ENCODE measurements at places on chromosomes 6 and 20. TPM values are rescaled to one million over a fixed set of nuclear protein-coding genes. Genes with fewer than 3 reads are reported as not detected.

DNA sequence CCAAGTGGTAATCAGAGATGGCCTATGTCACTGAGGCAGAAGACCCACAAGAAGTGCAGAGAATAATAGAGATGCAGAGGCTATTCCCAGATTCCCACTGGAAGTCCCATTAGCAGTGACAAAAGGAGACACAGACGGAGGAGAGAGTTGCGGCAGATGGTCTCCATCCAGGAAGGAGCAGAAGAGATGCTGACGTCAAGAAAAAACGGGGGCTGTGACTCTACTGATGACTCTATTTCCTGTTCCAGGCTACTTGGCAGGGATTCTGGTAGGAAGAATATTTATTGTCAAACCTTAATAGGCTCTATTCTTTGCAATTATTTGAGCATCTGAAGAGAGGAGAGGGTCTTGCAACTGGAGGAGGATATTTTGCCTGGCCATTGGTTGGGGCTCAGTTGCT lies 246.0 kb upstream of the ECI2 start:
- DNase-seq, result no peak

- no peak for DNase-seq
Observed at GRCh38 chr6:43274127-43274915, 23.7 kb upstream of the SLC22A7 start.

GRCh38 chr6:21971541-21971940 lies 325.3 kb downstream of the PRL start:
- DNase-seq, result no peak

DNA sequence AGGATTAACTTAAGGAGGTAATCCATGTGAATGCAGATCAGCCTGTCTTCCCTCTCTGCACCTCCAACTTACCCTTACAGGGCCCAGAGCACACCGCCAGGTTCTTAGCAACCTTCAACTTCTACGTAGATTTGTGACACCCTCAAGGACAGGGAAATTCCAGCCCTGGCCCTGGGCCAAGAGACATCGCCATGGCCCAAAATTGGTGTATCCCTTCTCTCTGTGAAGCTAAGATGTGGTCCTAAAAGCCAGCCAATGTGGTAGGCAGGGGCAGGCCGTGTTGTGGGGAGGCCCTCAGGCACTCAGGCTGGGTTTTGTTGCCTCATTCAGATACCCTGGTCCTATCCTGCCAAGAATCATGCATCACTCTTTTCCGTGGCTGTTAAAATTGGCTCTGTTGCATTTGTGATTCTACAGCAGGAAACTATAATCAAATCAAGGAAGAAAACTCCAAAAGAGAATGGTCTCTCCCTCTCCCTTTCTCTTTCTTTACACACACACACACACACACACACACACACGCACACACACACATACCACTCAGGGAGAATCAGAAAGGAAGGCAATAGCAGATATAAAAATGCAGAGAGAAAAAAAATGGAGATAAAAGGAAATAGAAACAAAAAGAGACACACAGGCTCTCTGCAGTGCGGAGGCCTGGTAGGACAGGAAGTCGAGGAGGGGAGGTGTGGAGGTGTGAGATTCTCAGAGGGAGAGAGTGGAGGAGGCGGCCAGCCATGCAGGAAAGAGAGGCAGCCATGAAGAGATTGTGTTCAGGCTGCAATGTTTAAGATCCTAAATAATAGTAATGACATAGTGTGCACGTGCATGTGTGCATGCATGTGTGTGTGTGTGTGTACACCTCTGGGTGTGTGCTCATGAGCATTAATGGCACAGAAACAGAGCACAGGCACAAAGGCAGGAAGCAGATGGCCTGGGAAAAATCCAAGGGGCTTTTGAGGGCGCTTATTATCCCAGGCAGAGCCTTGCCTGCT lies 201.8 kb upstream of the LRFN2 start:
- DNase-seq, result peak; percentile 22

DNA sequence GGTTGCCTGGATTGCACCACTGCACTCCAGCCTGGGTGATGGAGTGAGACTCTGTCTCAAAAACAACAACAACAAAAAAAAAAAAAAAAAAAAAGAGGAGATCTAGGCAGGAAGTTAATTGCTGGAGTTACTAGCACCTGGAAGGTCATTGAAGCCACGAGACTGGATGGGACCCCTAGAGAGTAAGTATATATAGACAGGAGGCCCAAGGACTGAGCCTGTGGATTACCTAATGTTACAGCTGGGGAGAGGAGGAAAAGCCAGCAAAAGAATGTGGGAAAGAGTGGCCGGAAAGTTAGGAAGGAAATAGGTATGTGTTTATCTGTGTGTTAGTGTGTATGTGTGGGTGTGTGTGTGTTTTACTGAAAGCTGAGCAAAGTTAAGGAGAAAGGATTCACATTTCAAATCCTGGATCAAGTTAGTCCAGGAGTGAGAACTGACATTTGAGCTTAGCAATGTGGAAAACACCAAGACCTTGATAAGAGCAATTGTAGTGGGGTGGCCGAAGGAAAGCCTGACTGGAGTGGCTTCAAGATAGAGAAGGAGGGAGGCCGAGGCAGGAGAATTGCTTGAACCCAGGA lies 38.4 kb downstream of the ANKRD6 start:
- no peak for DNase-seq

DNA sequence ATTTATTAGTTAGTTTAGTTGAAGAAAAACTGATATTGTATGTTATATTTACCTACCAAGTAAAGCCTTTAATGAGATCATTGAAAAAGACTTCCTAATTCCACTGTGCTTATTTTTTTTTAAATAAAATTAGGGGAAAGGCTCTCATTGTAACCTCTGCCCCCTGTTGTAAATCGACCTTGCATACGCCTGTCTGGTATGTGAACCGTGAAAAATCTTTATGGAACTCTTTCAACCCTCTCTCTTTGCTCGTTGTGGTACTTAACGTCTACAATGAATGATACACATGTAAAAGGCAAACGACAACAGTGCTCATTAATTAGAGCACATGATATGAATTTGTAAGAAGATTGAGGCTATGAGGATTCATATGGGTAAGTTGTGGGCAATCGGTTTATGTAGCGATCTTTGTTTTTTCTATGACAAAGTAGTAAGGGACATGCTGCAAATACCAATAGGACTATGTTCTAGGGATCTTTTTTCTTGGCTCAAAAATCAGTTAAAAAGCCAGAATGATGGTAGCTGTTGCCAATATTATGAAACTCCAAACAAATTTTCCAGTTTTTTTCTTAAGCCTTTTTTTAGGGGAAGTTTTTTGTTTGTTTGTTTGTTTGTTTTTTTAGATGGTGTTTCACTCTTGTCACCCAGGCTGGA lies 119.0 kb upstream of the MCHR2 start:
- no peak for DNase-seq

- DNase-seq, result peak; percentile 62
Observed at GRCh38 chr20:58570204-58570859, 55.1 kb upstream of the APCDD1L start.

- DNase-seq, result no peak
Observed at GRCh38 chr20:13681248-13682125, 42.8 kb upstream of the TASP1 start.

DNA sequence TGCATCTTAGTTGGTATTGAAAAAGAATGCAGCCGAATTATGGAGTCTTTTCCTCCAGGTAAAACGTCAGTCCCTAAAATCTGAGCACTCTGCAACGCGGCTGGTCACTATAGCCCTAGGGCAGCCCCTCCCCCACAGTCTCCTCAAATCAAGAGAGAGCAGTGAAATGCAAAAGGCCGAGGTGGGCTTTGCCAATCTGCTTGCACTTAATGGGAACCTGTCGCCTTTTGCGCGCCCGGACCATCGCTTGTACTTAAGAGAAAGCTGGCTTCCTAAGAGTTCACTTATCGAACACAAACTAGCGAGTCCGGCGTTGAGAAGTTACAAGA lies 447 bp downstream of the MCM3 start:
- peak; percentile 67 for DNase-seq

DNA sequence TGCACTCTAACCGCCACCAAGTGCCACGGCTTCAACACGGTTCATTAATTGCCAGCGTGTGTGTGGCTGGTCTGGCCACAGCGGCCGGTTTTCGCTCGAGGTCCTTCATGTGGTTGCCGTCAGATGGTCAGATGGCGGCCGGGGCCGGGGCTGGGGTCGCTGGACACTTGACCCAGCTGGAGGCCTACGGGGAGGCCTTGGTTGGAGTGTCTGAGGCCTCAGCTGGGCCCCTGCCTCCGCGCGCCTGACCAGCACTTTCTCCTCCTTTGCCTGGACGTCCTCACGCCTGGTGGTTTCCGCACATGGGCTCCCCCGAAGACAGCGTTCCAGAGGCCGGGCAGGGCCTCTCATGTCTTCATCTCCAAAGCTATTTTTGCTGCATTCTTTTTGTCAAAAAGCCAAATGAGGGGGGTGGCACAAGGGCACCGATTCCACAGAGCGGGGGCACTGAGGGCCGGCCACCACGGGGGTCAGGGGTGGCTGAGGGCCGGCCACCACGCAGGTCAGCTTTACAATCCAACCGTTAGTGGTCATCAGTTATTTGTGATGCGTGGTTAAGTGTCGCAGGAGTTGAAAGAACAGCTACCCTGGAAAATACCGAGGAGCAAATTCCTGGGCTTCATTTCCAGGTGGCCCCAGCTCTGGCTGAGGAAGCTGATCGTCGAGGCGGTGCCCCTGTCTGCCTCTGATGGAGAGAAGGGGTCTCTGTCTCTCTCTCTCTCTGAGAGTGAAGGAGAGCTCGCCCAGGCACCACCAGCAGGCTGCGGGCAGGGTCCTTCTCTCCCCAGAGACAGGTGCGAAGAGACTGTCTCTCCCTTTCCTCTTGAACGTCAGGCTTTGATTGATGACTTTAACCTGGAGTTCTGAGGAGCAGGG lies 50.5 kb upstream of the FRMD1 start:
- DNase-seq, result no peak

DNA sequence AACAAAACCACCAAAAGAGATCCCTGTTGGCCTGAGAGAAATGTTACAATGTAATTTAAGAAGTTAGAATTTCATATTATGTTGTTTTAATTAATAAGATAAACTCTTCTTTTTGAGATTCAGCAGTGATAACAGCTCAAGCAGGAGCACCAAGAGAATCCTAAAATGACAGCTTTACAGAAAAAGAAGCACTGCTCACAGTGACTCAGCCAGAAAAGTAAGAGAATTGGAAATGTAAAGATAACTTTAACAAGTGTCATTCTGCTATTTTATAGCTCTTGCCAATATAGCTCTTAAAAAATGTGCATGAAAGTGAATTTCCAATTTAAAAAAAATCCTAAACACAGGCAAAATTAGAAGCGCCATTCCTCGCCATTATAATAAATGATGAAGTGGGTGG lies 111.3 kb downstream of the UBE3D start:
- DNase-seq, result no peak

DNA sequence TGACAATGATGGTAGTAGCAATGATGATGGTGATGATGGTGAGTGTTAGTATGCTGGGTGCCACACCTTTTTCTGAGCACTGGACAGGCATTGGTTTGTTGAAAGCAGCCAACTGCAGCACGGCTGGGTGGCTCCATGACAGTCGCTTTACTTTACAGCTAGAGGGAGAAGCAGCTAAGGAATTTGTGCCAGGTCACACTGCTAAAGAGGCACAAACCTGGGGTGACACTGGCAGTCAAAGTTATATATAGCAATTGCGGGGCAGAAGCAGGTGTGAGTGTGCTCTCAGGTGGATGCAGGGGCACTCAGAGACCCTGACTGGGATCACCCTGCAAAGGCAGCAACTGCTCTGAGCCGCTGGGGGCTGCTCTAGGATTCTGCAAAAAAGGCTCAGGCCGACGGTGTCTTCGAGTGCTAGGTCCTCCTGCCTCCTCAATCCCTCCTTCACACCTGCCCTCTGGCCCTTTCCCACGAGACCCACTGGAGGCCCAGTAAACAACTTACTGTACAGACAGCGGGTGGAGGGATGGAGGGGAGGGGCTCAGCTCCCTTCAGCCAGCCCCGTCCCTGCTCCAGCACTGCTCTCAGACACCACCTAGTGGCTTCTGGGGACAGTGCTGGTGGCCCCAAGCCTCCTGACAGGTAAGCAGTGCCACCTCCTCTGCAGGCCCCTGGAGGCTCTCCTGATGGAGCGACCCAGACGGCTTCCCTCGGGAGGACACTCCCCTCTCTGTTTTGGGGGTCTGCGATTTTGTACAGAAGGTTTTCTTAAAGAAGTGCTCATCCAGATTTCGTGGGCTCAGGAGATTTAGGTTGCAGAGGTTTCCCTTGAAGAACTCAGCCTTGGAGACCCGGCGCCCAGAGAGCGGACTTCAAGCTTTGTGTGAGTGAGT lies 4.4 kb upstream of the RPS21 start:
- peak; percentile 89 for DNase-seq

- DNase-seq, result peak; percentile 84
Observed at GRCh38 chr6:17865798-17866725, 121.4 kb downstream of the KIF13A start.

GRCh38 chr6:157912326-157912725 lies 69.3 kb upstream of the SYNJ2 start:
- no peak for DNase-seq

GRCh38 chr6:4890191-4890590 lies 113.6 kb downstream of the RPP40 start:
- no peak for DNase-seq

DNA sequence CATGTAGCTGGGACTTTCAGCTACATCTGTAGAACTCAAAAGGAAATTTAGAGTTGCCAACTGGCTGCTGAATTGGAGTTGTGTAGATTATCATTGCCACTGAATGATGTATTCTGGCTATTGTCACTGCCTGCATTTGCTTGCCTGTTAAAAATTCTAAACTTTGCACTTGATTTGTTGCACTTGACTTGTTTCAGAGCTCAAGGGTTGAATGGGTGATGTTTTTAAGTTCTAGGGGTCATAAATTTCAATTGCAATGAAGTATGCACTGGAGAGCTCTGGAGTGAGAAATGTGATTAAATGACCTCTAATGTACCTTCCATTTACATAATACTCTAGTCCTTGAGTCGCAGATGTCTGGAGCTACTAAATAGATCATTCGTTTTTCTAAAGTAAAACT lies 102.4 kb downstream of the TNFRSF21 start:
- no peak for DNase-seq

- peak; percentile 77 for DNase-seq
Observed at GRCh38 chr6:140062043-140063020, 687.9 kb upstream of the CITED2 start.

DNA sequence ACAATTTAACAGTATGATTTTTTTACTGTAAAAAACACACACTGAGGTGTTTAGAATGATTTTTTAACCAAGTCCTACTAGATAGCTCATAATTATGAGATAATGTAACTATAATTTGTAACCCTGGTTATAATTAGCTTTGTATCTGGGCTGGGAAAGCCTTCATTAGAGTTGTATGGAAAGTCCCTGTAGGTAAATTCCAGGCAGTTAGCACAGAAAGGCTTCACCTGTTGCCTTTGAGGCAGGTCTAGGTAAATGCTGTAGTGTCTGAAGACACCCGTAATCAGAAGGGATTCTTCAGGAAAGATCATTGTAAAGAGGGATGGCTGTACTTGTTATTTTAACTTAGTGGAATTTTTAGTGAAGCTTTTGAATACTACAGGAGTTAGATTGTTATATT lies 1.9 kb downstream of the TMEM200A start:
- no peak for DNase-seq

GRCh38 chr20:8434326-8434876 lies 302.3 kb downstream of the PLCB1 start:
- DNase-seq, result no peak

Gene ADGRB3
- total RNA-seq, result 1.5 TPM

Gene GABRR1
- total RNA-seq, result not detected

Gene SLC13A3
- 0.46 TPM for total RNA-seq

Gene CD24
- 1.1 TPM for total RNA-seq

Gene PNPLA1
- total RNA-seq, result not detected

Gene DEFB119
- not detected for total RNA-seq

Gene AGER
- 3.6 TPM for total RNA-seq

Gene SLC17A2
- total RNA-seq, result not detected

Gene C20orf144
- not detected for total RNA-seq

Gene HLA-DQB1
- 14.8 TPM for total RNA-seq

Gene ELOVL4
- 0.84 TPM for total RNA-seq

Gene OLIG3
- not detected for total RNA-seq

Gene TPMT
- 12.3 TPM for total RNA-seq

Measured in right cardiac atrium (tissue), 5 donors.